Brain (organoid and tissue), 16 donors: ENCODE measurements at places on chromosomes 12 and 14.

DNA sequence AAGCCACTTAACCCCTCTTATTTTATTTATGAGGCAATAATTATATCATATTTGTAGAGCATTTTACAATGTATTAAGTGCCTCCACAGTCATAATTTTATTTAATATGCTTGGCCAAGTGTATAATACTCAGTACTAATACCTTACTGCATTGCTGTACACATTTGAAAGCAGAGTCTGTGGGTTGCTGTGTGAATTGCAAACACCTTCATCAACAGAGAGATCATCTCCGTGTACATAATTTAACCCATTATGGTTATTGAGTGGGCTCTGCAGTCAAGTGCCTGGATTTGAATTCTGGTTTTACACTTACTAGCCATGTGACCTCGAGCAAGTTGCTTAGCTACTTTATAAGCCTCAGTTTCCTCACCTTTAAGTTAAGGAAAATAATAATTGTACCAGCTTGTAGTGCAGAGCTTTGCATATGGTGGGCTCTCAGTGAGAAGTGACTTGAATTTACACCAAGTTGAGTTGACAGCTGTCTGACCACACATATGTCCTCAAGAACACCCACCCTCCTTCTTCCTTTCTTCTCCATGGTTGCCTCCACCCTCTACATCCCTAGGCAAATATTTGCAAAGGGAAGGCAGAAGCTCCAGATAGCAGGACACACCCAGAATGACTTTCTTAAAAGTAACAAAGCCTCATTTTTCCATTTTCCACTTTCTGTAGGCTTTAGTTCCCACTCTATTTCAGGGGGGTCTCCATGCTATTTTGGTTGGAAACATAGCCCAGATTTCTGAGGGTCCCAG lies 12.3 kb downstream of the CRACR2A start:
- no peak for DNase-seq

DNA sequence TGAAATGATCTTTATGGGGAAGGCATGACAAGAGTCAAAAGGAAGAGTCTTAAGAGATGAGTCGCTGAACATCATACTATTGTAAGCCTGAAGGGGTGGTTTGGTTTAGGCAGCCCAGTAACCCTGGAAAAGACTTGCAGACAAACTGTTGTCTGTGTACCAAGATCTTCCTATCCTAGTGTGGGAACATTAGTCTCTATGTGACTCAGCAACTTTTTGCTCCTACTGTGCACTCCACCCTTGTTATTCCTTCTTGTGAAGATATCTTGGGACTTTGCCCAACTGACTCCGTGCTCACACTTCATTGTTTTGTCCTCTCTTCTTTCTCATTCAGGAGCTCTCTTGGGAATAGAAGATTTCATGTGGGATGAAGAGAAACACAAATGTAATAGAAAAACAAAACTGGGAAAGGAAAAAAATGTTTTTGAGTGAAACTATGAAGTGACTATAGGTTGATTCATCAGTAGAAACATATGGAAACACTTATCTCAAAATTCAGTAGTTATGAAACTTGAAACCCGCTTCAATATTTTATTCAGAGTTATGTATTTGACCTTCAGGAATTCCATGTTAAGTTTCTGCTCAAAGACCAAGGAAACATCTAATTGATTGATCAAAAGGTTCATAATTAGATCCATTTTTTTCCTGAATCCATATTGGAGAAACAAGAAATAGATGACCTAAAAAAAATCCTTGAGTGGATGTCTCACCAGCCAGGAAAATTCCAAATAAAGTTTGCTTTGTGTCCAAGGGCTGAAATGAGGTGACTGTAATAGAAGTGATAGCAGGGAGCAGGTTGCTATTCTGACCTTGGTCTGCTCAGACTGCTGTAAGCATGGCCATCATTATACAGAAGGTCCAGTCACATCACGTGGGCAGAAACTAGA lies 67.2 kb downstream of the BTG1 start:
- no peak for DNase-seq

DNA sequence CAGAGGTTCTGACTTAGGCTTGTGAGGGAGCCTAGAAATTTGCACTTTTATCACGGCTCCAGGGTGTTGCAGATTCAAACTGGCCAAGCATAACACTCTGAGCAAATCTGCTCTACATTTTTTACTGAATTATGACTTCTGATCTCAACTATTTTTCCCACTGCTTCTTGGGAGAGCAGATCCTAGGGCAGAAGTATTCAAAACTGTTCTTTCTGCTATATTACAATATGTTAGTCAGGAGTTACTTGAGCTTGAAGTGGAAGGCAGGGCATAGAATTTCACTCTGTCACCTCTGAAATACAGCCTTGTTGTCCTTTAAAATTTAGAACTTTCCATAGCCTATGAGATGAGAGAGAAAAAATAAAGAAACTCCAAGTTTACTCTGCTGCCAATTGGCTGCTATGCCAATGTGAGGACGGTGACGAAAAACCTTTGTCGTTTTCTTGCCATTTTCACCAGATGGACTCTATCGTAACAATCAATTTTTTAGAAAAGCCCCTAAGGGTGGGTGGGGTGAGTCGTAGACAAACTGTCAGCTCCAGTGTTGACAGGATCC lies 16.4 kb upstream of the KERA start:
- DNase-seq = peak; percentile 22

DNA sequence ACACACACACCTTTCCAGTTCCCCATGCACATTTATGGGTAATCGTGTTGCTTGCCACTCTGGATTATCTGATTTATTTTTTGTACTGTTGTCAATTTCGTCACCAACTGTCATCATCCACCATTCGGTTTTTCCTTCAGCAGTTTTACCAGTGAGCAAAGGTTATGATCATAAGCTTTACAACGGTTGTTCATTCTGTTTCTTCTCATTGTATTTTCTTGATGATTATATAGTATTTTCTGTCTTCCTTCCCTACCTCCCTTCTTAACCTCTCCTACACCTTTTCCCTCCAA lies 680 bp downstream of the NECAP1 start:
- DNase-seq = no peak

GRCh38 chr12:6821591-6822425 lies at the start of gene GPR162:
TSS of gene GPR162 (plus strand) at chr12:6821821. CDS start at chr12:6823899, 2,078 bp downstream.
- DNase-seq = peak; percentile 83

GRCh38 chr12:110932046-110932445 lies 11.7 kb upstream of the MYL2 start:
- DNase-seq = peak; percentile 48

GRCh38 chr12:127381681-127382080 lies 885.3 kb upstream of the TMEM132C start:
- DNase-seq = no peak

DNA sequence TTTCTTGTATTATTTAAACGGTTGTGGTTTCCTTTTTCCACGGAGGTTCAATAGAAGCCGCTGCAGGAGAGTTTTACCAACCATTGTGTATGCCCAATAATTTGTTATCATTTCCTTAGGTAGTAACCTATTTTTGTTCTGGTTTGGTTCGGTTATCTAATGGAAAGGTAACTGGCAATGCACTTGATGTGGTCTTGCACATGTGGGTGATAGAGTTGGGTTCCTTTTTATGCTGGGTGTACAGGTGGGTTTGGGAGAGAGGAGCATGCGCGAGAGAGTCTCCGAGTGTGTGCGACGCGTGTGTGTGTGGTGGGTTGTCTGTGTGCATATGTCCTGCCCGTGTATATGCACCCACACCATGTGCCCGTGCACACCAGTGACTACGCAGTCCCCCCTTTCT lies 102.7 kb upstream of the FKBP4 start:
- no peak for DNase-seq

DNA sequence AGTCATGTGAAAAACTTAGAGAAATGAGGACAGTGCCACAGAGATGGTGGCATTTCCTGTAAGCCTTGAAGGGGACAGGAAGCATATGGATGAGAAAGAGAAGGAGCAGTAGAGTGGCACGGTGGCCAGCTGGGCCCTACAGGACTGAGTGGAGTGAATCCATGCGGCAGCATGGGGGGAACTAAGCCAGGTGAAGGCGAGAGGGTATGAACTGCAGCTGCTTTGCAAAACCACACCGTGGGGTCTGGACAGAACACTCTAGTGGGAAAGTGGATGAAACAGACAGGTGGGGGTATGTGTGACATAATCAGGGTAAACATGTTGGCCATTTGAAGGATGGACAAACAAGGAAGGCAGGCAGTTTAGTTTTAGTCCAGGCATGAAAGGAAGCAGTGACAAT lies 10.4 kb upstream of the SYCP3 start:
- DNase-seq = no peak

DNA sequence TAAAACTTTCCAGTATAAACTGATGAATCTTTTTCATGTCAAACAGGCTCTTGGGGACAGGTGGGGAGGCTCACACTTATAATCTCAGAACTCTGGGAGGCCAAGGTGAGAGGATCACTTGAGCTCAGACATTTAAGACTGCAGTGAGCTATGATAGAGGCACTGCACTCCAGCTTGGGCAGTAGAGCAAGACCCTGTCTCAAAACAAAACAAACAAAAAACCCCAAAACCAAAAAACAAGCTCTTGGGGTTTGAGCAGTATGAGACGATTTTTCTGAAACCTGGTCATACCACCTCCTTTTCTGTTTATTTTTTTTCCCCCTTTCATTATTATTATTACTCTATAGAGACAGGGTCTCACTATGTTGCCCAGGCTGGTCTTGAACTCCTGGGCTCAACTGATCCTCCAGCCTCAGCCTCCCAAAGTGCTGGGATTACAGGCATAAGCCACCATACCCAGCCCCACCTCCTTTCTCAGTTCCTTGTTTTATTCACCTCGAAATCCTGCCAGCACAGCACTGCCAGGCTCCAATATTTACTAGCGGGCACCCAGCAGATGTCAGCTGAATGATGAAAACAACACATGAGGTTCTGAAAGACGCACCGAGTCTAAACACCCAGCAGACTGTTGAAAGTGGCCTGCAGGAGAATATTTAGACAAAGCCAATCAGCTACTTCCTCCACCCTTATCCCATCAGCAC lies 19.5 kb upstream of the CDK17 start:
- peak; percentile 88 for DNase-seq

DNA sequence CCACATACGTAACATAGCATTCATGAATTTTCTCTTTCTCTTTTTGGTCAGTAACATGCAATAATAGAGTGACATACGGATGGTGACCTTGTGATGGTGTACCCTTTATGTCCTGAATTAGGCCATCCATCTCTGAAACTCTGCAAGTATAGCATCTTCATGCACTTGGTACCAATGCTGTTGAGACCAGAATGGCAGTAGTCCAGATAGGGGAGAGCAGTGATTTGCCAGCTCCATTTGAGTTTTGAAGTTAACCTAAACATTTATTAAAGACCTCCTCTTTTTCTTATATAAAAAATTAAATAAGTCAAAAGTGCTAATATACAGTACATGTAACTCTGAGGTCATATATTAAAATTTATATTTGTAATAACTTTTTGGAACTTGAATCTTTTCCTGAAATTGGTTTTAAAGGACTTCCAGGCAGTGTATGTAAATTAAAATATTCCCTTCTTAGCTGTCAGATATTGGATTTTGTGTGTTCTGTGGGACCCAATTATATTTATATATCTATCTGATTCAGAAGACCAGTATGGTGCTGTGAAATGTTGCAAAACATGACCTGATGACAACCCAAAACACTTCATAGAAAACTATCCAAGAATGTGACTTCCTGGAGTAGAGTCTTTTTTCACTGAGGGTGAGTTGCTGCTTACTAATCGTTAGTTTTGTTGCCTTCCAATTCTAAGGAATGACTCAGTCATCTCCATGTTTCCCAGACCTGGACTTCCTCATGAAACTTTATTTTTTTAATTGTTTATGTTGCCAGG lies 3.5 kb downstream of the ELK3 start:
- no peak for DNase-seq

DNA sequence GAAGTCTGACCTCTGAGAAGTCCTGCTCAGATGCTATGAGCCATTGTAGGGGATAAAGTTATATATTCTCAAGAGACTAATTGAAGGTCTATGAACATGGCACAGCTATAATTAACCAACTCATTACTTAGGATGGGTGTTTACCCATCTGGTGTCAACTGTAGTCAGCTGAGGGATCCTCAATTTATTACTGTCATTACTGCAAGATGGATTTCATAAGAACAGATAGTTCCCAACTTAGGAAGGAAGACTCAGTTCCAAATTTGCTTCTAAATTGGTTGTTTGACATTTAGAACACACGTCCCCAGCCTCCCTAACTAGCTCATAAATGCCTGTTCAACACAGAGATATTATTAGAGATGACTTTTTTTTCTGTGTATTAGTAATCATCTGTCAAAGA lies 81.4 kb downstream of the FRMD6 start:
- DNase-seq = no peak

DNA sequence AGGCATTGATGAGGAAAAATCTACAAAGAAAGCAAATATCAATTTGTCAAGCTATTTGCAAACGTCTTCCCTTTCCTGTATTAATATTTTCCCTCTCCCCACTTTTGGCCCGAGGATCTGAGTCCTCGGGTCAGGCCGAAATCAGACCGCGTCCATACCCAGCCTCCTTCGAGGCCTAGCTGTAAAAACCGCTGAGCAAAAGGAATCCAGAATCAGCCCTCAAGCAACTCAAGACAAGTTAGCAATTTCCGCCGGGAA lies 353 bp upstream of the MAPK1IP1L start:
- DNase-seq = no peak

GRCh38 chr12:47349137-47350061 lies 269.6 kb upstream of the AMIGO2 start:
- DNase-seq = no peak

GRCh38 chr12:69501154-69501895 lies 31.1 kb downstream of the FRS2 start:
- no peak for DNase-seq

DNA sequence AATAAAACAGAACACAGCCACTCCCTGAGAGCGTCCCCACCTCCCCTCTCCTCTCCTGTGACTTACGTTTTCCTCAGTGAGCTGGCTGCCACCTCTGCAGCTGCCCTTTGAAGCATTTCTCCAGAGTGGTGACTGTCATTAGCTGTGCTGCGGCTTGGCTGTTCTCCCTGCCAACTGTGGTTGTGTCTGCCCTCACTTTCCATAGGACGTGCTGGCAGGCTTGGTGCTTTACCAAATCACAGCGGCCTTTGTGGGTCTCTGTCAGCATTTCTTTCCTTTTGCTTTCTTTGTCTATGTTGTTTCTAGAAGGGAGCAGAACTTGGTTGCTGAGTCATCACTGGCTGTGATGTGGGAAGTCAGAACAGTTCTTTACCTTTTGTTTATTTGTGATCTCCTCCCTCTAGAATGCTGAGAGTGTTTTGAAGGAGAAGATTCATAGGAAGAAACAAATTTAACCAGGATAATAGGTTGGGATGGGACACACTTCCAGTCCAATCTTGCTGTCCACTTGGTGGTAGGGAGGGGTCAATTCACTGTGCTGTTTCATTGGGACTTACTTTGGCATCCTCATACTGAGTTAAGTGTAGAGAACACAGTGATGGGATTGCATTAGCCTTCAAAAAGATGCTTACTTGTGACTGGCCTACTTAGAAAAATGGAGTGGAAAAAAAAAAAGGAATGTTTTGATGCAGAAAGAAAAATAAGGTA lies 88.2 kb downstream of the TMX1 start:
- peak; percentile 47 for DNase-seq

GRCh38 chr12:52223406-52224039 lies 9.5 kb upstream of the KRT7 start:
- DNase-seq = no peak
